ENCODE measurements at places on chromosomes 5 and 9.

- DNase-seq, result peak; percentile 2
Observed at GRCh38 chr5:18393565-18394442, 759.5 kb downstream of the TAF11L14 start.

GRCh38 chr9:12722131-12722530 lies 28.9 kb downstream of the TYRP1 start:
- no peak for DNase-seq

DNA sequence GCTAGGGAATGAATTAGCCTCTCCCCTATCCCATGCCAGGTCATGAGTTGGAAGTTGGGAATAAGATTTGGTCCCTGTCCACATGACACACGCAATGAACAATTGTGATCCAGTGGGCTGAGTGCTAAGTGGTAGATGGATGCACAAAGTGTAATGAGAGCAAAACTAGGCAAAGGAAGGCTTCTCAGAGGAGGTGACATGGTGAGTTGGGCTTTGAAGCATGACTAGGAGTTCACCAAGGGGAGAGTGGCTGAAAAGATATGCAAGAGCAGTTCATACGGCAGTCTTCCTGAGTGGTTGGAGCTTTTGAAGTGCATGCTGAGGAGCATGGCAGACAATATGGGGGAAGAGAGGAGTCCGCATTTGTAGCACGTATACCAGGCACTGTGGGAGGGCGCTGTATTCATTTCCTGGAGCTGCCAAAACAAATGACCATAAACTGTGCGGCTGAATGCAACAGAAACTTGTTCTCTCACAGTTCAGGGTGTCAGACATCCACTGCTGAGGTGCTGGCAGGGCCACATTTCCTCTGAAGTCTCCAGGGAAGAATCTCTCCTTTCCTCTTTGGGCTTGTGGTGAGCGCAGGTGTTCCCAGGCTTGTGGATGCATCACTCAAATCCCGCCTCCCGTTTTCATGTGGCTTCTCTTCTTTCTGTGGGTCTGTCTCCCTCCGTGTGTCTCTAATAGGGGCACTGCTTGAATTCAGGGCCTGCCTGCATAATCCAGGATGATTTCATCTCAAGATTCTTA lies 49.5 kb downstream of the NSG2 start:
- DNase-seq, result no peak

- DNase-seq, result no peak
Observed at GRCh38 chr5:73188764-73189531, 16.0 kb downstream of the TMEM174 start.

- DNase-seq, result no peak
Observed at GRCh38 chr5:172887692-172888091, 53.6 kb downstream of the ERGIC1 start.

DNA sequence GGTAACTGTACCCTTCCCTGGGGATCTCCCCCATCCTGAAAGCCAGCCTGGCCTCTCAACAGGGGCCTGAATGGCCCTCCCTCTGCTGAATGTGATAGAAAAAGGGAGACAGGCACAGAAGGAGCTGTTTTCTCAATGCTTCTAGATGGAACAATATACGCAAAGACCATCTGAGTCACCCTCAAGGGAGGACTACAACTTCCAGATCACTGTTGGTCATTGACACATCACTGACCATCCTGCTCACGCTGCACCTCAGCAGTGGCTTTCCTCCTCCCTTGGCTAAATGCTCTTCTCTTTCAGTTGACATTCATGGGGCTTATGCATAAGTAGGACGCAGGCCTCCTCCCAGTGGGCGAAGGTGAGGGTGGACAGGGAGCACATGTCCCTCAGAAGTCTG lies 112.2 kb upstream of the SHB start:
- DNase-seq, result no peak

DNA sequence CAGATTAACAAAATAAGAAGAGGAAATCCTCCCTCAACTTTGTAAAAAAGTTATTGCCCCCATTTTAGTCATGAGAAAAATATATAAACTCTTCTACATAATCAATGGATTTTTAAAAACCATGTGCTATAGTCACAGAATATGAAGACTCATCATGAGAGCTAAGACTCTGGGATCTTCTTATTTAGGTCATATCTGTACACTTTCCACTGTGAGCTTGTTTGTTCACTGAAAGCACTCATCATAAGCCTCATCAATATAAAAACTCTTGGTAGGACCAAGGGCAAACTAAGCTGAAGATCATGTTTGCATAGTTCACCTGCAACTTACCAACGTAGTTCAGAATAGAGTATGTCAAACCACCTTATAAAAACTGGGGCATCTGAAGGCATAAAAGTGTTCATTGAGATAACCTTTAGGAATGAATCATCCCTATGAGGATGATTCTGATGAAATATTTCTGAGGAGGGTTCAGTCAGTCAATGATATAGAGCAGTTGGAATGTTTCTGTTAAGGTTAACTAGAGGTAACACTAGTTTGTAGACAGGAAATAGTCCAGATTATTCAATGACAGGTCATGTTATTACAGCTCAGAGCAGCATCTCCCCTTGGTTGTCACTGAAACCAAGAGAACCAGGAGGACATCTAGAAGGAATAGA lies 289.9 kb upstream of the SMC2 start:
- DNase-seq, result no peak

GRCh38 chr5:65623482-65623881 lies 651 bp downstream of the TRIM23 start:
- DNase-seq, result no peak

DNA sequence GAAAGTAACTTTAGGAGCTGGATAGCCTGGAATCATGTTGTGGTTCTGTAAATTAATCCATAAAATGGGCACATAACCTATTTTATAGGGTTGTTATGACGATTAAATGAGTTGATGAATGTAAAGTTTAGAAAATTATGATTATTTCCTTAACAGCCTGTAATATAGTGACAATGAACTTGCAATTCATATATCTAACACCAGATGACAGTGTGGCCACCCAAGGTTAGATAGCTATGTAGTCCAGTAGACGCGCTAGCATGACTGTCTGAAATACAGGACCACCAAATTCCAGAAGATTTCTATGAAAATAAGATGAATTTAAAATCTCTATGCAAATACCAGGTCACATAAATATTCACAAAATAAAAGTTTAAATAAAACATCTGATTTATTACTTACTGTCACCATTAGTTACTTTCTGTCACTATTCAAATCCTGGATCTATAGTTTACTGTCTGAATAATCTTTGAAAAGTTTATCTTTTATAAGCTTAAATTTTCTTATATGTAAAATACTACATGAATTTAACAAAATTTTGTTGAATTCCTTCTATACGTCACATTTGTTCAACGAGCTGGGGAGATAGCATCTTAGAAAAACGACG lies 26.1 kb upstream of the MACIR start:
- DNase-seq, result peak; percentile 22

GRCh38 chr5:43396762-43397304 lies 15.4 kb downstream of the CCL28 start:
- DNase-seq, result no peak

GRCh38 chr5:39760385-39761198 lies 335.8 kb upstream of the DAB2 start:
- no peak for DNase-seq

DNA sequence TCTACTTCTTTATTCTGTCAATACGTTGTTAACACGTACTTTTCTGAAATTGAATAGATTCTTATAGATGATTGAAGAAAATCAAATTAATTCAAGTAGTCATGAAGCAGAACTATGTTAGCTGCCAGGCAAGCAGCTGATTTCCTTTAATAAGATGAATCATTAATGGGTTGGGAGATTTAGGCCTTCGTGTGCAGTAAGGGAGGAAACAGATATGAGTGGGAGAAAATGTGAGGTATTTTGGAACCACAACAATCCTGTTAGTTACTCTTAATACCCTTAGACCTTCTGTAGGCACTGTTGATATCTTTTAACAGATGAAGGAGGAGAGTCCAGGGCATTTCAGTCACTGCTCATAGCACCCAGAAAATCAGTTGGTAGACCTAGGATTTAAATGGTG lies 121.0 kb downstream of the AOPEP start:
- no peak for DNase-seq

DNA sequence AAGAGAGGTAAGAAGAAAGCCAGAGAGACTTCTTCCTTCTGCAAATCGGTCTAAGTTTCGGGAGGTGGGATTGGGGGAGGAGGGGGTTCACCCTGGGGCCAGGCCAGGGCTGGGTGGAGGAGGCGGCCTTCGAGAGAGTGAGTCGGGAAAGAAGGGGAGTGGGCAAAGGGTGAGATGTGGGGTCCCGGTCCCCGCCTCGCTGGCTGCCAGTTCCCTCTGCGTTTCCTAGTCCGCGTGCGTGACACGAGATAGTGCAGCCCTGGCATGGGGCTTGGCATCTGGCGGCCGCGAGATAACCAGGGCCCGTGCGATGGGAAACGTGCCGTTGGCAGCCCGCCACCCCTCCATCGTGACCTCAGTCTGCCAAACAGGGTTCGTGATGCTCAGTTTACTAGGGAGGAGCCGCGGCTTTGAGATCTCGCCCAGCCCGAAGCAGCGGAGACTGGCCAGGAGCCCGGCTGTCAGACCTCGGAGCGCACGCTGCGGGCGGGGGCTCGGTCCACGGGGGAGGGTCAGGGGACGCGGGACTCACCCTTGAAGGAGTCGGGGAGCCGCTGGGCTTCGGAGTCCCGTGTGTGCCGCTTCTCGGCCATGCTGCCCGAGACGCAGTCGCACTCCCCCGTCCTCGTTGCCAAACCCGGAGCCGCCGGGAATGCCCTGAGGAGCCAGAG lies at the start of gene STOM:
Gene STOM (minus strand): TSS at position 656 of the 671 bp plus-strand sequence. CDS start 63 bp downstream, at position 593.
- DNase-seq, result no peak

GRCh38 chr5:6522923-6523322 lies 74.3 kb downstream of the UBE2QL1 start:
- no peak for DNase-seq

- no peak for DNase-seq
Observed at GRCh38 chr5:121667292-121667691, 184.4 kb upstream of the FTMT start.

DNA sequence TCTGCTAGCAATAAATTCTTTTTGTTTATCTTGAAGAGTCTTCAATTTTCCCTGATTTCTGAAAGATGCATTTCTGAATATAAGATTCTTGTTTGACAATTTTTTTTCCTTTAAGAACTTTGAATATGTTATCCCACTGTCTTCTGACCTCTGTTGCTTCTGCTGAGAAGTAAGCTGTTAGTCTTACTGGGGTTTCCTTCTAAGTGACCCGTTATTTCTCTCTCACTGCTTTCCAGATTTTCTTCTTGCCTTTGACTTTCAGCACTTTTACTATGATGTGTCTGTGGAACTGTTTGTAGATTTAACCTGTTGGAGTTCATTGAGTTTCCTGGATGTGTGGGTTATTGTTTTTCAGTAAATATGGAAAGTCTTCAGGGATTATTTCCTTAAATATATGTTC lies 205.3 kb upstream of the NFIL3 start:
- no peak for DNase-seq

DNA sequence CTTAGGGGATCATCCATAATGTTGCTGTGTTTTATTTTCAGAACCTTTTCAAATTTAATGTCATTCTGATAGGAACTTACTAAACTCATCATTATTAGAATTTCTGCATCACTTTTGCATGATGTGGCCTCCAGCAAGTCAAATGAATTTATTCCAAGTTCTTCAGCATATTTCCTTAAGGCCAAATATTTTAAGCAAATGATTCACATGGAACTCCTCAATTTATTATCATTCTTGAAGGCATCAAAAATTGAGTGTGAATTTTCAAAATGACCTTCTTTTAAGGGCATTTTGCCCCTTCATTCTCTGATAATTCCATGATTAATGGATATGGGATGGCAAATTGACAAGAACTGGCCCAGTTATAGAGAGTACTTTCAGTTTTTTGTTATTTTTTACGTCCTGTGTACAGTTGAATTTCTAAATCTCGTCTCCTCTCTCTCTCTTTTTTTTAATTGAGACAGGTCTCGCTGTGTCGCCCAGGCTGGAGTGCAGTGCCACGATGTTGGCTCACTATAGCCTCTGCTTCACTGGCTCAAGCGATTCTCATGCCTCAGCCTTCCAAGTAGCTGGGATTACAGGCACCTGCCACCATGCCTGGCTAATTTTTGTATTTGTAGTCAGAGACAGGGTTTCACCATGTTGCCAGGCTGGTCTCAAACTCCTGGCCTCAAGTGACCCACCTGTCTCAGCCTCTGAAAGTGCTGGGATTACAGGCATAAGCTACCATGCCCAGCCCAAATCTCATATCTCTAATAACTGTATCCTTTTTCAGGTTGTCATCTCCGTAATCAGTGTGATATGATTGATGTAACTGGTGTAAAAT lies 29.1 kb downstream of the GPR21 start:
- DNase-seq, result no peak

DNA sequence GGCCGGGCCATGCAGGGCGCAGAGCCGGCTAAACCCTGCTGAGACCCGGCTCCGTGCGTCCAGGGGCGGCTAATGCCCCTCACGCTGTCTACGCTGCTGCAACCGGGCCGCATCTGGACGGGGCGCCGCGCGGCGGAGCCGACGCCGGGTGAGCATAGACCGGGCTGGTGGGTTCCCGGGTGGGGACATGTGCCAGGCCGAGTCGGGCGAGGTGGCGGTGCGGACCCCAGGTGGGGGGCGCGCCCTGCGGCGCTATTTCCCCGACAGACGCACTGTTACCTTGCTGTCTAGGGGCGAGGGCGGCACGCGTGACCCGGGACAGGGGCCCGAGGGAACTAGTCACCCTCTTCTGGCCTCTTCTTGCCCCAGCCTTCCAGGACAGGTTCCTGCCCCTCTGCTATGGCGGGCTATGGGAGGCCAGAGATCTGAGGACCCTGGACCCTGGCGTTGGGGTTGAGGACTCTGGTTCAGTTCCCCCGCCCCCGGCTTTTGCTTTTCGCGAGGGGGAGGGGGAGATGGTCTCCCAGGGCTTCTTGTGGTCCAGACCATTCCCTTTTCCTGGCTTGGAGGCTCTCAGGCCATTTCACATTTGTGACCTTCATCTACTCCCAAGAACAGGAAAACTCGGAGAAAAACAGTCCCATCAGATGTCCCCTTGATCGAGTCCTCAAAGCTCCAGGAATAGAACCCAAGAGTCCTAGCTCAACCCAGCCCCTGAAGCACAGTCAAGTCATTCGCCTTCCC lies 536 bp downstream of the SLC27A4 start:
- DNase-seq, result no peak

GRCh38 chr9:136023410-136024225 lies 62.4 kb upstream of the UBAC1 start:
- DNase-seq, result no peak

GRCh38 chr9:125343518-125344275 lies 82.1 kb downstream of the GAPVD1 start:
- peak; percentile 89 for DNase-seq

GRCh38 chr5:16809010-16809394 lies 127.1 kb downstream of the MYO10 start:
- DNase-seq, result no peak

- no peak for DNase-seq
Observed at GRCh38 chr5:175658299-175659145, 651 bp downstream of the HRH2 start.

GRCh38 chr9:23543419-23543818 lies 282.6 kb downstream of the ELAVL2 start:
- no peak for DNase-seq

Data from LNCaP clone FGC (cell line).